NB4 (cell line): ENCODE measurements at places on chromosomes 12 and 14.

DNA sequence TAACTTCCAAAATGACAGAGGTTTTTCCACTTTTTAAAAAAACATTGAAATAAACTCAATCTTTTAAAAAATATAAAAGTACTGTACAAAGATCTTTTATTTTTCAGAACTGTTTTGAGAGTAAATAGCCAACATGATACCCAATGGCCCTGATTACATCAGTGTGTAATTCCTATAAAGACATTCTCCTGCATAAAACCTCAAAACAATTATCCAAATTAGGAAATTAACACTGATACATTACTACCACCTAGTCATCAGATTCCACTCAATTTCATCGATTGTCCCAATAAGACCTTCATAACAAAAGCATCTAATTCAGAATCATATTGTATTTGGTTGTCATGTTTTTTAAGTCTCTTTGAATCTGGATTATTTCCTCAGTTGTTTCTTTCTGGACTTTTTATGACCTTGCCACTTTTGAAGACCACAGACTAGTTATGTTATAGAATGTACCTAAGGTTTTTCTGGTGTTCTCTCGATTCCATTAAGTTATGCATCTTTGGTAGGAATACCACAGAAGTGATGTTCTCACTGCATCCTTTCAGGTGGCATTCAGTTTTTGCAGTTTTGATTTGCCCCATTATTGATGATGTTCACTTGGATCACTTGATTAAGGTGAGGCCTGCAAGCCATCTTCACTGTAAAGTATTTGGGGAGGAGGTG is 4.0 kb upstream of the YEATS4 start:
- no peak for DNase-seq

GRCh38 chr14:68775614-68776126 is 17.2 kb downstream of the ZFP36L1 start:
- DNase-seq = peak; percentile 34

DNA sequence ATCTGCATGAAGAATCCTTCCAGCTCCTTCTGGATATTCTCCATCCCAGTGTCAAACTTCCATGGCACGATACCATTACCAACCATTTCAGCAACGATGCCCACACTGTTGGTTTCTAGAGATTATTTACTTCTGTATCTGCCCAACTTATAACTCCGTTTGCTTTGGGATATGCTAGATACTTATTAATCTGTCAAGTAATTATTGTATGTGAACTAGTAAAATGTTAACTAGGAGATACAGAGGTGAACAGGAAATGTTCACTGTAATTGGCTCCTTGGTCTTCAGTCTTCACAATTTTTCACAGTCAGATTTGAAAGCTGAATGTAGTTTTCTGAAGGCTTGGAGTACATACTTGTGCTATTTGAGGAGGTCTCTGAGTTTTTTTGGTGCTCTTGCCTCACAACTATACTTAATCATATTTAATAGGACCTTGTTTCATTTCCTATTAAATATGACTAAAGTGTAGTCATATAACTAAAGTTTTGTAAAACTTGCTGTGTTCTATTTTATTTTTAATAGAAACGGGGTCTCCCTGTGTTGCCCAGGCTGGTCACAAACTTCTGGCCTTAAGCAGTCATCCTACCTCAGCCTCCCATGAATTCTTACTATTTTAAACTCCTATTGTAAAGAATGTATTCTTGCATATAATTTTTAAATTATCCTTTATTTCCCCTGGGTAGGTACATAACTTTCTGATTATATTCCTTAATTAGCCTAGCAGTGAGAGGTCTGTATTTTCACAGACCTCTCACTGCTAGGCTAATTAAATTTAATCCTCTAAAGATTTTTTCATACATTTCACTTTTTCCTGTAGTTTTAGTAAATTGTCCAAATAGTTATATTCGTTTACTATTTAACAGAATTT is 79.7 kb downstream of the FGD4 start:
- DNase-seq = no peak

DNA sequence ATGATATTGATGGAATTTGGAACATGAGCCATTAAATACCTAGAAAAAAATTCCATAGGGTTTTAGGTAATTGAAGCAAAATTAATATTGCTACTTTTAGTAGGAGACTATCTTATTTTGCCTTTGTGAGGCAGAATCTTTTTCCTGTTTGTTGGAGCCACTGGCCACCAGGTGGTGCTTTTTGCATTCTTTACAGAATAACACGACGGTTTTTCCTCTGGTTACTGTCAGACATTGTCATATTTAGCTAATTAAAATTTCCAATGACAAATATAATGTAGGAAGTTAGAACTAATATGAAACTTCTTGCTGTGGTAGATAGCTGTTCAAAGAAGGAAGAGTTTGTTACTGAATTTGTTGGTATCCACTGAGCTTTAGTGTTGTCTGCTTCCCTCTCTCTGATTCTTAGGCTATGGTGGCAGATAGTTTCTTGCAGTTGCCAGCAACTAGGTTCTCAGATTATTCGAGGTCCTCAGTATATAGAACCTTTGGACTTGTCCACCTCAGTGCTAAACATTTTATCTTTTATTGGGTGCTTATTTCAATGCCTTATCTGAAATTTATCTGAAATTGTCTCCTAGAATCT is 25.7 kb downstream of the RAB21 start:
- peak; percentile 63 for DNase-seq

DNA sequence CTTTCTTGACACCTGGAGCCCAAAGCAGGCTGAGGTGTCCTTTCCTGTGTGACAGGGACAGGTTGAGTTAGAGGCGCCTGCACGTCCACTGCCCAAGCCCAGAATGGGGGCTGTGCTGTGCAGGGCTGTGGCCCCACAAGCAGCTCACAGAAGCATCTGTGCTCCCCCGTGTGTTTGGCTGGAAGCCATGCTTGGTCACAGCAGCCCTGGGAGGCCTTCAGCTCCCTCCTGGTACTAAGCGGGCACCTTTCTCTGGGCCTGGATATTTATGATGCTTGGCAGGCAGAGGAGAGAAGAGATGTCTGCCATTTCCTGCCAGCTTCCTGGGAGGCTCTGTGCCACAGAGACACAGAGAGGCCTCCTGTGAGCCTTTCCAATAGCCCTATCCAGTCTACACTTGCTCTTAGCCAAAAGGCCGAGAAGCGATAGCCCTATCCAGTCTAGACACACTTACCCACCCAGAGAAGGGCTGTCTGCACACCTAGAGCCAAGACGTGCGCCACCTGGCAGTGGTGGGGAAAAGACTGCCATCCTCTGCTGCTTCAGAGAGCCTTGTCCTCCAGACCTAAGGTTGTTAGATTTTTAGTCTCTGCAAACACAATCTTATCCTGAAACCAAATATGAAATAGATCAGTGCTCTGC is 117.4 kb downstream of the GCH1 start:
- no peak for DNase-seq

- DNase-seq = no peak
These were observed 33.7 kb upstream of the TEAD4 start for GRCh38 chr12:2925322-2925995.

DNA sequence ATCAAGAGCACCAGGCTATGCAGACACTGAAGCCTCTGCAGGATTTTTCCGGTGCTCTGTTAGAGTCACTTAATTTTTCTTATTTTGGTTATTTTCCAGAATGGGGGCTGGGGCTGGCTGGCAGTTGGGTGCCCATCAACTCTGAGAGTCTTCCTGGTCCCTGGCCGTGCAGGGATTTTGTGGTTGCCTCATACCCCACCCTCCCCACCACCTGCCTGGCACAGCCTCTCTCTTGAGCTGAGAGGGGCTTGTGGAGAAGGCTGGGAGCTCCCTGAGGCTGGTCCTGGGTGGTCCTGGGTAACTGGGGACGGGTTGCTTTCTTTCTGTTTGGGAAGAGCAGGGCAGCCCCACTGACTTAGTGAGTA is 23.3 kb downstream of the LRTM2 start:
- DNase-seq = no peak

GRCh38 chr14:75310295-75311111 is 31.9 kb downstream of the FOS start:
- DNase-seq = no peak

DNA sequence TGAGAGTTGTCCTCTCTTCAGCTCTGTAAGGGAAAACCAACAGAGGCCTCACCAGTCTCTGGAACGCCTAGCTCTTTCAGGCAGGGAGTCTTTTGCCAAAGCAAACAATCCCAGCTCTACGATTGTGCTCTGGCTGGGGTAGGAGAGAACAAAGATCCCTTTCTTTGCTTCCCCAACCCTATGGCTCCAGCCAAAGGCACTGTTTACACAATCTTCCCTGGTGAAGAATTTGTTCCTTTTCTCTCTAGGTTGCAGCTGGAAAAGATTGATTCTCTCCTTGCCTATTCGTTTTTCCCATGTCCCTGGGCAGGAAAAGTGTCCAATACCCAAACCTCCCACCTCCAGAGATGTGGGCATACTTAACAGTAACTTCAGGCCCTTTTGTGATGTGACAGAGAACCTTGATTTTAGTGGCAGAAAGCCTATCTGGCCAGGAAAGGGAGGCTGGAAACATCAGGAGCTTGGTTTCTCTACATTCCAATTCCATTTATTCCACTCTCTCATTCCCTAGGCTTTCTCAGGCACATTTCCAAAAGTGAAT is 16.8 kb downstream of the ATP5MC2 start:
- no peak for DNase-seq

DNA sequence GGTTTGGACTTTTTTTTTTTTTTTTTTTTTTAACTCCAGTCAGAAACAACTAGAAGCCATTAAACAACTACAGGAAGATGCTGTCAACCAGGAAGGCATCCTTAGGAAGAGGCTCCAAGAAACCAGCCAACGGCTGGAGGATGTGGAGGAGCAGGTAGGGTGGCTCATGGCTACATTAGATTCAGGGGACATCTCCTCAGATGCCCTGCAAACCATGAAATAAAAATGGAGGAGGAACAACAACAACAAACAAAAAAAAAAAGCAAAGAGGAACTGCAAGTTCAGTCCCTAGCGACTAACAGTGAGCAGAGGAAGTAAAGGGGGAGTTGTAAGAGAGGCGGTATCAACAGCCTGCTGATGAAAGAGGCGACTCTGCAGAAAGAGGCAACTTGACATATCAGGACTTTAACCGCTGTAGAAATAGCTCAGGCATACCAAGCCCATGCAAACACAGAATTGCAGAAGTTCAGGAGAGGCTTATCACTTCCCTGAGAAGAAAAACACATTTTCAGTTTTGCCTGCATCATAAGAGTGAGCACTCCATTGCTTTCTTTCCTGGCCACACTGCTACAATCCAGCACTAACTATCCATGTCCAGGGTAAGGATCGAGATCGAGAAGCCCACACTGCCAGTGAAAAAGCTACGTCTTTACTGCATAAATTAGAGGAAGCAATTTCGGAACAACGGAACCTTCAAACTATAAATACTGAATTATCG is 103.5 kb upstream of the BCAT1 start:
- peak; percentile 100 for DNase-seq

GRCh38 chr14:59273737-59274136 is 85.3 kb downstream of the DAAM1 start:
- DNase-seq = no peak

- peak; percentile 76 for DNase-seq
These were observed 40.5 kb downstream of the SLC2A14 start for GRCh38 chr12:7832059-7832696.

DNA sequence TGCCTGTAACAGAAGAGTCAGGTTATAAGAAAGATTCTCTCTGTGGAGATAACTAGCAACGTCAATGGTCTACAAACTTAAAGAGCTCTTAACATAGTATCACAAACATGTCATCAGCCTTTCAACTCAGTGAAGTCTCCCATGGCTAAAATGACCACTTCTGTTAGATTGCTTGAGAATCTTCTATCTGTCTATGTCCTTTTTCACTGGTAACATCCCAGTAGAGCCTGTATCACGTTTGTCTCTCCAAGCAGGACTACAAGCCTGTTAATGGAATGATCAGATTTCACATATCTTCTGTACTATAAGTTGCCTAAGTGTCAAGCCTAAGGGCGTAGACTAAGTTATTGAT is 50.7 kb downstream of the SLC2A13 start:
- DNase-seq = no peak

GRCh38 chr14:100887728-100888335 is 15.7 kb downstream of the RTL1 start:
- no peak for DNase-seq

DNA sequence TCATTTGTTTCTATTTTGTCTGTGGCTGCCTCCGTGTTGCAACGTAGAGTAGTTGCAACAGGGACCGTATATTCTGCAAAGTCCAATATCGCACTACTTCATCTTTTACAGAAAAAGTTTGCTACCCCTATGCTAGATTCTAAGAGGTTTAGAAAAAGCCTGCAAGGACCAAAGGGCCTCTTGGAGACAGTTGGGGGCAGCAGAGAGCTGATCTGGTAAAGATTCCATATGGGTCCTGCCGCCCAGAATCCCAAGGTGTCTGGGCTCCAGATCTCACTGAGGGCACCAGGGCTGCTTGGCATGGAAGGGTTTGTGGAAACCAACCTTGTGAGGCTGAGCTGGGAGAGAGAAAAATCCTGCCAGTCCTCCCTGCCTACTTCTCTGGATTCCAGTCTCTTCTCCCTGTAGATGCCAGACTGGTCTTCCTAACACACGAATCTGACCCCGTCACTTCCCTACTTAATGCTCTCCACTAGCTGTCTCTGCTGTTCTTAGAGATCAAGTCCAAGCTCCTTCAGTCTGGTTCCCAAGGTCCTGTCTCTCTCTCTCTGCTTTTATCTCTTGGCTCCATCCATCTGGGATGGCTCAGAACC is 74.6 kb downstream of the GLRX5 start:
- DNase-seq = peak; percentile 50

GRCh38 chr12:56787498-56787897 is 24.4 kb downstream of the HSD17B6 start:
- DNase-seq = no peak

DNA sequence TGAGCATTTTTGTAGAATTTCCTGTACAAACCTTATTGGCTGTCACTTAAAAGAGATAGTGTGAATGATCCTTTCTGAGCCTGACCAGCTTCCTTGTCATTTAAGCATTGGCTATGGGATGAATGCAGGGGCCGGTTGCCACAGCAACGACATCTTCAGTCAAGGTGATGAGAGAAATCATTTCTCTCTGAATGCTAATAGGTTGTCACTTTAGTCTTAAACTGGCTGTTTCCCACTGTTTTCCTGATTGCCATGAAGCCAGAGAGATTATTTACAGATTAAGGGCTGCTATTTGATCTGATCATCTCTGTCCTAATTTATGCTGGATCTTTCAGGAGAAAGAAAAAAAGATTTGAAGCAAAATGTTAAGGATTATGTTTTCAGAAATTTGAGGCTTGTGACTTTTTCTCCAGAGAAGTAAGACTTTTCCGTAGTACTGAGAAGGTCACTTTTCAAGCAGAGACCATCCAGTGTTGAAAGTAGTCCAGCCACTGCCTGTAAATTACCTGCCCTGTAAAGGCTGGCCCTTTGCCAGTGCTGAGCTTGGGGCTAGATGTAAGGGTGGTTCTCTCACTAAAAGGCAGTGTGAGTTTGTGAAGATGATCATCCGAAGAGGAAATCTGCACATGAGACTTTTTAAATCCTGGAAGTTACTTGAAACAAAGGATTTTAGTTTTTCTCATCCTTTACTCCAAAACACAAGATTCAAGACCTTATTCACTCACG is 235.6 kb downstream of the DACT1 start:
- DNase-seq = no peak

DNA sequence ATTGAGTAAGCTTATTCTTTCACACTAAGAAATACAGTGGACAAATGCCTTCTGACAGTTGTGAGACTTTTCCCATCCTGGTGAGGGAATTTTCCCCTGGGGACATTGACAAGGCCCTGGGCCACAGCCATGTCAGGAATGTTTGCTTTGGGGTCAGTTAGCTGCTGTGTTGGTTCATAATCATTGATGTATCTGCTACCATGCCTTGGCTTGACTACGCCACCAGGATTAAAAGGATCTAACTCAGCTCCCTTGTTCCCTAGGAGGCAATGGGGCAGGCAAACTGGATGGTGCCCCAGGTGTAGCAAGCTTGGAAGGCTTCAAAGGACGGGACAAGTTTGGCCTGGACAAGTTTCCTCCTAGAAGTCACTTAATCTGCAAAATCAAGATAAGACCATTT is 3.1 kb upstream of the CCDC88C start:
- DNase-seq = no peak

GRCh38 chr12:1666215-1666614 is 24.7 kb upstream of the ADIPOR2 start:
- peak; percentile 22 for DNase-seq
